ENCODE measurements at places on chromosomes 1 and 21.

DNA sequence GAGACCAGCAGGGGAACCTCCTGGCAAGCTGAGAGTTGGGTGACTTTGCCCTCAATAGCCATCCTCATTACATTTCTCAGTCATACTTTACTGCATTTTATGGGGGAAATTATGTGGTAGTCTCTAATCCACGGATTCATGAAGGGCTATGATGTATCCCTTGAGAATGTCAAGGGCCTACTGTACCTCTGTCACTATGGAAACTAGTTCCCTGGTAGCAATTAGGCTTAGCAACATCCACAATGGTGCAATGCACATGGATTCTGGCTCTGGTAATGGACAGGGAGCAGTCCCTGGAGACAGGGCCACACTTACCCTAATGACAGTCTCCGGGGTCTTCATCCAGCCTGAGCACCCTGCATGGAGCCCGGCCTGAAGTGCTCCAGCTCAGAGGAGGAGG is 26.5 kb downstream of the LRRN2 start:
- DNase-seq = no peak

DNA sequence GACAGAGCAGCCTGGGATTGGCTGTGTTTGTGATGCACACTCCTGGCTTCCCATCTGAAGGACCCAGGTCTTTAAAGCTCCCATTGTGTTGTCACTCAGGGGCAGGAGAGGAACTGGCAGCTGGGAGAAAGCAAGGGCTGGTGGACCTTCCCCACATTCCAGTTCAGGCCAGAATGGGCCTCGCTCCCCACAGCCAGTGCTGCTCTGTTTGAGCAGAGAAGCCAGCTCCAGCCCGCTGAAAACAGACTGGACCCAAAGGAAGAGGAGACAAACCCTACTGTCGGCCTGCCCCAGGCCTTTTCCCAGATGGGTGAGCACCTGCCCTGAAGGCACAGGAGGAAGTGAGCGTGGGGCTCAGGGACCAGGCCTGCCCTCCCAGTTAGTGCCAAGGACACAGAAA is 499.4 kb downstream of the NPHP4 start:
- no peak for DNase-seq

GRCh38 chr1:150615346-150616201 is 13.8 kb downstream of the ENSA start:
- DNase-seq = no peak

DNA sequence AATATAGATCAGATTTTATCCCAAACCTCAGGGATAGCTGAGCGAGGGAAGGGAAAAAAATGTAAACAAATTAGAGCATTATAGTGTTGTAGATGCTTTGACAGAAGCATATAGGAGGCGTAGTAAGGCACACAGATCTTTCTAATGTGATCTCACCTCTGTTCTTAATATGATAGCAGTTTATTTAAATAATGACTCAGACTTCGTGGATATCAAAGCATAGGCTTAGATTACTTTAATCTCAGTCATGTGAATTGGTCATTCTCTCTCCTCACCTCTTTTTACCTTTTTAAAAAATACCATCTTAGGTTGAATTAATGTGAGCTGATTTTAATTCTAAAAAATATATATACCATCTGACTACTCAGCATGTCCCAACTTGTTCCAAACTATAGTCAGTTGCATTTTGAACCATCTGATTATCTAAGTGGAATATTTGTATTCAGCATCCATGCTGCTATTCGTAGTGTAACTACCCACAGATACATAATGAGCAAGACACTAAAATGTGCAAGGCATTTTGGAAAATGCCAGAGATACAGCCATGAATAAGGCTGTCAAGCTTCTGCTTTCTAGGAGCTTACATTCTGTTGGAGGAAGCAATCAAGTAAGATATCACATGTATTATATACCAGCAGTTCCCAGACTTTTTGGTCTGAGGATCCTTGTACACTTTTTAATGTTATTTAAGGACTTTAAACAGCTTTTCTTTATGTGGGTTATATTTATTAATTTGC is 76.7 kb downstream of the OSBPL9 start:
- no peak for DNase-seq

DNA sequence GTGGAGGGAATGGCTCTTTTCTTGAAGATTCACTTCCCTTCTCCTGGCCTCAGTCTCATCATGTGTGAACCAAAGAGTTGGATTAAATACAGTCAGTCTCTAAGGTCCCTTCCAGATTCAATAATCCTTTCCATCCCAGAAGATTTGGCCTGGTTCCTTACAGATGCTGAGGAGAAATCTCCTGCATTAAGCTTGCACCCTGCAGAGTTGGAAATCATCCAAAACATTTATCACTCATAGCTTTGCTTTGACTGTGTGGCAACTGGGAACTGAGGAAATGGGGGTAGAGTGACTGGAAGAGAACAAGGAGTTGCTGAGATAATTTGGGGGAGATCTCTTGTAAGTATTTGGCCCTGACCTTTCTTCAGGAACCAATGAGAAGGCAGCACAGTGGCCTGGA is 220.5 kb upstream of the SGIP1 start:
- DNase-seq = peak; percentile 87

GRCh38 chr1:198268784-198269645 is 112.2 kb downstream of the NEK7 start:
- peak; percentile 26 for DNase-seq

DNA sequence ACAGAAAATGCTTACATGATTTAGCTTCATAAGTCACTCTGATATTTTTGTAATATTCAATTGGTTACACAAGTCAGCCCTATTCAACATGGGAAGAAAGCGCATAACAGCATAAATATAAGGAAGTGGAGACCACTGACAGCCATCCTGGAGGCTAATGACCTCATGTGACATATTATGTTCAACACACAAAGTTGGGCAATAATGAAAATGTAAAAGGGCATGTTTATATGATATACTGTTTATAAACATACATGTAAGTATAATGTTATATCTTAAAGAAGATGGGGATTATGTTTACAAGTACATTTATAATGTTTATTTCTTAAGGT is 30.2 kb downstream of the EVI5 start:
- no peak for DNase-seq

DNA sequence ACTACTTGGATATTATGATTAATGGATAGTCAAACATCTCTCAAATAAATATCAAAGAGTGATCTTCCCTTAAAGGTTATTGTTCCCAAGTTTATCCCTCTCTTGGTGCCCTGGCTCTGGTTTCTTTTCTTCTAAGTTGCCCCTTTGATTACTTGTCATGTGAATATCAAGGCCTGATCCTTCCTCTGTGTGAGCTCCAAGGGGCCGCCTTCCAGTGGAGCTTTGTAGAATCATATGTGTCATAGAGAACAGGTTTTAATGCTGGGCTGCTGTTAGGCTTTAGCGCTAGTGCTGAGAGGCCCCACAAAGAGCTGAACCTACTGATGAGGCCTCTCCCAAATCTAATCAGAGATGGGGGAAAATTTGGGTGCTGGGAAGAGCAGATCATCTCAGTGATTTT is 25.5 kb downstream of the UCK2 start:
- DNase-seq = no peak

DNA sequence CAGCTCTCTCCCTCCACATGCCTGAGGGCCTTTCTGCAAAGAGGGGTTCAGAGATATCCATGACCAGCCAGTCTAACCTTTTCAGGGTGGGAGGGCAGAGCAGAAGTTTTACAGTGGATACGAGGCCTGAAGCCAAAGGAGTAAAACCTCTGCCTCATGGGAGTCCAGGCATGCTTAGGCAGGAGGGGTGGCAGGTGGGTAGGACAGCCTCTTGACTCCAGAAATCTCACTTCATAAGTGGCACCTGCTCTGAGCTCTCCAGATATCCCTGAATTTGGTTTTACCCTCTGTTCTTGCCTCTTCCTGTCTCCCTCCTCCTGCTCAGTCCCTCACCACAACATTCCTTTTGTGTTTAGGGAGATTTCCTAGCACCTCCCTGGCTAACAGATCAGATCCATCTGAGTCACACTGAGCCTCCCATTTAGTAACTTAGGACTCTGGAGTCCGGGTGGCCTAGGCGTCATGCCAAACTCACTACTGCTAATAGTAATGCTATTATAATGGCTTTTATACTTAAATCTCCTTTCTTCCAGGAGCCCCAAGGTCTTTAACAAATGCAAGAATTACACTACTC is 201.0 kb downstream of the HS2ST1 start:
- peak; percentile 71 for DNase-seq

DNA sequence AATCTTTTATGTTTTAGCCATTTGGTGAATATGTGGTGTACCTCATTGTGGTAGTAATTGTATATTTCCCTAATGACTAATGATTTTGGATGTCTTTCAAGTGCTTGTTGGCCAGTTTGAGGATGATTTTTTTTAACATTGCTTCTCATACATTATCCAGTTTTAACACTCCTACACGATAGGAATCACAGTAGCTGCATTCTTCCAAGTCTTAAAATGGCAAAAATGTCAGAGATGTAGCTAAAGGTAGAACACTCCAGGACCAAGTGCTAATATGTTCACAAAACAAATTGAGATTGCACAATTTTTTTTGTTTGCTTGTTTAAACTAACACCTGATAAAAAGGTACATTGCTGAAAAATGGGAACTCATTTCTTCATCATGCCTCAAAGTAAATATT is 11.7 kb downstream of the USP25 start:
- DNase-seq = no peak

- no peak for DNase-seq
Observed at GRCh38 chr1:15245593-15246360, 1.2 kb upstream of the FHAD1 start.

DNA sequence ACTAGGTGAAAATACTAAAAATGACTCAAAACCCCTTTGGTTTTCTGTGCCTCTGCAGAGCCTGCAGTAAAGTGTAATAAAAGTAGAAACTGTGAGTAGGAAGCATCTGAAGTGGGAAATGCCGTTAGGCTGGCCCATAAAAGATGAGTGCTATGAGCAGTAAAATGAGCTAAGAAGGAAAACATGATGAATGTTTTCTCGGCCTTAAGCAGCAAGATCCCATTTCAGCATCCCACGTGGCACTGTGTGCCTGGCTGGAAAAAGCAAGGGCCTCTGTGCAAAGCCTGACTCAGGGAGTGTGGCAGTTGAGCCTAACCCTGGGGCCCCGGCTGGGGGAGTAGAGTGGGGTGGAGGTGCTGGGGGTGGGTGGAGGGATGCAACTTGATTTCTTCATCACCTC is 109.5 kb downstream of the TBX15 start:
- DNase-seq = no peak

GRCh38 chr1:46983830-46984586 is 39.5 kb upstream of the CYP4X1 start:
- DNase-seq = peak; percentile 35

DNA sequence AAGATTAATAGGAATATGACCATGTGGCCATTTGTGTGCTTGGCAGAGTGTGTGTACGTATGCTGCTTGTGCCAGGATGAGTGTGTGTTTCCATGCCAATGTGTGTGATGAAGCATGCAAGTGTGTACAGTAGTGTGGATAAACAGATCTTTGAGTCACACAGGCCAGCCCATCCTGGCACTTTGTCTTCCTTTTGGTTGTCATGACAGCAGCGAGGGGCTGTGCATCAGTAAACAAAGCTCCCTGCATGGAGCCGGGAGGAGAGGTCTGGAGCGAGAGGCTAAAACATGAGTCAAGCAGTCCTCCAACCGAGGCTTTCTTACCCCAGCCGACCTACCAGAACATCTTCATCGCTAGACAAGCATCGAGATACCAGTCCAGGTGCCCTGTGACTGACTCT is 221.2 kb downstream of the CACNA1E start:
- DNase-seq = no peak

GRCh38 chr1:197806718-197807117 is 31.4 kb upstream of the DENND1B start:
- no peak for DNase-seq

- no peak for DNase-seq
Observed at GRCh38 chr1:168340781-168341482, 60.3 kb downstream of the TBX19 start.

- DNase-seq = no peak
Observed at GRCh38 chr21:42437786-42438185, 34.1 kb downstream of the UBASH3A start.

DNA sequence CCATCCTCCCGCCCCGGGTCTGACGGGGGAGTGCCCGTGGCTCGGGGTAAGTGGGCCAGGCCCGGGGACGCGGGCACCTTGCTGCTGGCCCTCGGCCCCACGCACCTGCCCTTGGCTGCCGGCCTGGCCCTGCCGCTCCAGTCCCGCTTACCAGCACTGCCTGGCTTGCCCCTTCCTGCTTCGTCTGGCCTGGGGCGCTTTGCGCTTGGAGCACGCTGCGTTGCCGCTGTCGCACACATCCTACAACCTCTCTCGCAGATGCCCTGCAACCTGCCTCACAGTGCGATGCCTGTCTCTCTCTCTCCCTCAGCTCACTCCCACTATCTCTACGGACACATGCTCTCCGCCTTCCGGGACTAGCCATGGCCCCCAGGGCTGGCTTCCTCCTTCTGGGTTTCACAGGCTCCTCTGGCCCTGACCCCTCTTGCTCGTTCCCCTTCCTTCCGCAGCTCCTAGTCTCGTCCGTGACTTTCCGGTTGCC is 9.7 kb downstream of the MYOG start:
- no peak for DNase-seq

DNA sequence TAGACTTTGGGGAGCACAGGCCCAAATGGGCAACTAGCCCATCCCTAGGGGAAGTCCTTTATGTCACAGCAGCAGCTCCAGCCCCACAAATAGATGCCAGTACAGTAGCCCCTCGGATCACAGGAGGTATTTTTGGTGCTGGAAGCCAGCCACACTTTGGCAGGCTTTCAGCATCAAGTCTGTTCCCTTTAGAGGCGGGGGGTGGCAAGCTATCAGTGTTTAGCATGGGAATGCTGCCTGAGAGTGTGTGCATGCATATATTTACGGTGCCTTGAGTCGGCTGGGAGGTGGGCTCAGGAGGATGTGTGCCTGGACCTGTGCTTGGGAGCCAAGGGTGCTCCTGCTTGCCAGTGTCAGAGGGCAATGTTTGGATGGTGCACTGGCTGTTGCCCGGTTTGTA is 3.5 kb upstream of the PLXNA2 start:
- no peak for DNase-seq

GRCh38 chr1:99614728-99615127 is 31.2 kb upstream of the PALMD start:
- DNase-seq = no peak

DNA sequence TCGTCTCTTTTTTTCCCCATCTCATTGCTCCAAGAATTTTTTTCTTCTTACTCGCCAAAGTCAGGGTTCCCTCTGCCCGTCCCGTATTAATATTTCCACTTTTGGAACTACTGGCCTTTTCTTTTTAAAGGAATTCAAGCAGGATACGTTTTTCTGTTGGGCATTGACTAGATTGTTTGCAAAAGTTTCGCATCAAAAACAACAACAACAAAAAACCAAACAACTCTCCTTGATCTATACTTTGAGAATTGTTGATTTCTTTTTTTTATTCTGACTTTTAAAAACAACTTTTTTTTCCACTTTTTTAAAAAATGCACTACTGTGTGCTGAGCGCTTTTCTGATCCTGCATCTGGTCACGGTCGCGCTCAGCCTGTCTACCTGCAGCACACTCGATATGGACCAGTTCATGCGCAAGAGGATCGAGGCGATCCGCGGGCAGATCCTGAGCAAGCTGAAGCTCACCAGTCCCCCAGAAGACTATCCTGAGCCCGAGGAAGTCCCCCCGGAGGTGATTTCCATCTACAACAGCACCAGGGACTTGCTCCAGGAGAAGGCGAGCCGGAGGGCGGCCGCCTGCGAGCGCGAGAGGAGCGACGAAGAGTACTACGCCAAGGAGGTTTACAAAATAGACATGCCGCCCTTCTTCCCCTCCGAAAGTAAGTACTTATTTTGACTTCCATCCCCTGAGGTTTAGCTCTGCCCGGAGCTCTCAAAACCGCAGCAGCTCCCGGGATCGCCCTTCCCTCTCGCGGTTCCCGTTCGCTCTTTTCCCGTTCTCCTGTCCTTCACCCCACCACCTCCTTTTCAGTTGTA is 1.5 kb downstream of the TGFB2 start:
- peak; percentile 39 for DNase-seq

GRCh38 chr21:44916965-44917364 is 3.7 kb downstream of the ITGB2 start:
- no peak for DNase-seq

Measured in A673 (cell line).